ENCODE measurements at places on chromosomes 12 and 14. TPM values are rescaled to one million over a fixed set of nuclear protein-coding genes. Genes with fewer than 3 reads are reported as not detected.

Gene TTLL5
- total RNA-seq: 25.1 TPM

Gene HOXC4
- not detected for total RNA-seq

Gene CLEC2A
- not detected for total RNA-seq

Gene P2RX7
- total RNA-seq: 6.6 TPM

Gene NPFF
- total RNA-seq: not detected

Gene IL23A
- total RNA-seq: 12.6 TPM

DNA sequence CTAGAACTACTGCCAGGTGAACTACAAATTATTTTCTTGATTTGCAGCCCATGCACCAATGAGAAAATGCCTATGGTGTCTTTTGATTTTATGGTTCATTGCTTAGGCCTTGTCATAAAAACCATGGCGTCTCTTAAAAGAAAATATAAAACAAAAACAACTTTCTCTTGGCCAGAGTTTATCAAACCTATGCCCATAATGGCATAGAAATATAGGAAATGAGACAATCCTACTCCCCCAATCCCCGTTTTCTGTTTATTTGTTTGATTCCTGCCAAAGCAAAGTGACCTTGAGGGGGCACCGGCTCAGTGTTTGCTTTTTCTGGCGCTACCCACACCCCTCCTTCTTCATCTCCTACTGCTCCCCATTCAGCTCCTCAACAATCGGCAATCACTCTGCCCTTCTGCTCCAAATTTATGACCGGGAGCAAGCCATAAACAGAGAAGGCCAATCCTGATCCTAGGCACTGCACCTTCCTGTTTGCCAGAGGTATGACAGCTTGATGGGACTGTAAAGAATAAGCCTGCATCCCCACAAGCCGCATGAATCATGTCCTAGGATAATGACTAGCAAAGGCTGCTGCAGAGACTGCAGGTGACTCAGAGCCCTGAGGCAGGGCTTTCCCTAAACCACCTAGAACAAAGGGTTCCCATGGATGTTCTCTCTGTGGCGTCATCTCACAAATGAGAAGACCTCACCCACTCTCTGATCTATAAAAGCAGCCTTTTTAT is 874.9 kb downstream of the NRXN3 start:
- no peak for DNase-seq

- no peak for DNase-seq
Measured at GRCh38 chr12:32482226-32482625, 82.9 kb downstream of the FGD4 start.

GRCh38 chr12:130481392-130481879 is 143.7 kb downstream of the PIWIL1 start:
- no peak for DNase-seq

DNA sequence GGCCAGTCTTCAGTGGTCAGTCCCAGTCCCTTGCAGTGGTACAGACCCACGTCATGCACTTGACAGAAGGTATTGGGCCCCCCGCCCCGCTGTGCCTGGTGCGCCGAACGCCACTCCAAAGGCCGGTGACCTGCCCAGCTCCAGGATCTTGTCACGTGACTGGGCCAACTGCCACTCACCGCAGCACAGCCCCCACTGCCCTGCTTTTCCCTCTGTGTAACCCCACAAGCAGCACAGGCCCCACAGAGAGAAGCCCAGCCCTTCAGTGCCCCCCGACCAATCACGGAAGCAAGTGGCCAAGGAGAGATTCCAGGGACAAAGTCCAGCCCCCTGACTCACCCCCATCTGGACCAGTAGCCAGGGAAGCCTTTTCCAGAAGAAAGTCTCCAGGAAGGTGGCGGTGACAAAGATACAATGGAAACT is 498 bp downstream of the GPR132 start:
- DNase-seq: peak; percentile 50

DNA sequence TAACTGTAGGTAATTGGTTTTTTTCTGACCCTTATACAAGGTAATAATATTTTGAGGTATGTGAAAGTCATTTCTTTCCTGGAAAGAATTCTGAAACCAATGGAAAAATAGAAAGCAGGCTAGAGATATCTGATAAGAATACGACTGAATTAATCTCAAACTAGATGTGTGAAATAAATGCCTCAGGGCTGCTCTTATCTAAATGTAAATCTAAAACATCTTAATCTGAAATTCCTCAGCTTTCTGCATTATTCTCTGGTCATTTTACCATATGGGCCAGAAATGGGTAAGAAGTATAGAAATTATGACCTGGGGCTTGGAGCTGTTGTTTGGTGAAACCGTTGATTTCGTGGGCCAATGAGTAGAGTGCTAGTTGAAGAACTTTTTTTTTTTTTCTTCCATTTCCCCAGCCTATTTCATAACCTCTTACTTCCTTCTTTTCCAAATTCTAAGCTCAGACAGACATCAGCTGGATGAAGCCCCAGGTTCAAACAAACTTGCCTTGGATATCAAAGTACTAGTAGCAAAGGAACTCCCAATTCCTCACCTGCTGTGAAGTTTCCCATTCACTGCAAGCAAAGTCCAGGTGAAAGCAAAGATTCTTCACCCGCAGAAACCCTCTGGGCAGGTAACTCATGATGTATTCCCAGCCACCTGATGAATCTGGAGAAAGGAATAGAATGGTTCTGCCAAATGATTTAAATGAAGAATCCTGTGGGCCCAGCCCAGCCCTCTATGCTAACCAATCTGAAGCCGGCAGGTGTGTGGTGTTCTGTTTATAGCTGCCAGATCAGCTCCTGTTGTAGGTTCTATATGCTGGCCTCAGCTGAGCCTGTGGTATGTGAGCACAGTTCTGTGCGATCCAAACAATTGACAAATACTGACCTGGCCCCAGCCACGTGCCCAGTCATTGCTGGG is 9.7 kb upstream of the FOS start:
- no peak for DNase-seq

DNA sequence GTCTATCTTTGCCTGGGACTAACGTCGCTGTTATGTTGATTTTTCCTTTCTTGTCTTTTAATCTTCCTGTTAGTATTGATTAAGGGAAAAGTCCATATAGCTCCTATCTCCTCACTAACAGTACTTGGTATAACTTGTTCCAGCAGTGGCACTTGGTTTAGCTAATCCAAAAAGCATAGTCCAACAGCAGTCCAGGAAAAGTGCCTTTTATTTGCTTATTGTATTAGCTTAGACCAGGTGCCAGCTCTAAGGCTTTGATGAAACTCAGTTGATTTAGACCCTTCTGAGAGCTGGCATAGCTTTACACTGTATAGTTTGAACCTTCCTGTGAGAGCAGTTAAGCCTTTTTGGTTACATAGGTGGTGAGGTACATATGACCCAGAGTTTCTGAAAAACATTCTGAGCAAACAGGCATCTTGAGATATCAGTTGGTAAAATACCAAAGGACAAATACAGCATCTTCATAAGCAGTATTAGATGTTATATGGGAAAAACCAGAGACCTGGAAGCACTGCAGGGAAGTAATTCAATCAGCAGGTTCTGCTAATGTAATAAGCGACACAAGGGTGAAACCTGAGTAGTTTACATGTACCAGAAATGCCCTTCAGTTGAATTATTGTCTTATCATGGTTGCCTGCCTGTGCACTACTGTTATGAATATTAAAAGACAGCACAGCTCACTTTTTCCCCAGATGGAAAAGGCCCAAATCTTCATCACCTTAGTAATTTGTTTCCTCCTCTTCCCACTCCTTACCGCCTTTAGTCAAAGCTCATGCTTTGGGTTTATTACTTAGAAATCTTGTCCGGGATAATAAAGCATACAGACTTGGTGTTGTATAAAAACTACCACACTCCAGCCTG is 13.0 kb downstream of the PELI2 start:
- no peak for DNase-seq

DNA sequence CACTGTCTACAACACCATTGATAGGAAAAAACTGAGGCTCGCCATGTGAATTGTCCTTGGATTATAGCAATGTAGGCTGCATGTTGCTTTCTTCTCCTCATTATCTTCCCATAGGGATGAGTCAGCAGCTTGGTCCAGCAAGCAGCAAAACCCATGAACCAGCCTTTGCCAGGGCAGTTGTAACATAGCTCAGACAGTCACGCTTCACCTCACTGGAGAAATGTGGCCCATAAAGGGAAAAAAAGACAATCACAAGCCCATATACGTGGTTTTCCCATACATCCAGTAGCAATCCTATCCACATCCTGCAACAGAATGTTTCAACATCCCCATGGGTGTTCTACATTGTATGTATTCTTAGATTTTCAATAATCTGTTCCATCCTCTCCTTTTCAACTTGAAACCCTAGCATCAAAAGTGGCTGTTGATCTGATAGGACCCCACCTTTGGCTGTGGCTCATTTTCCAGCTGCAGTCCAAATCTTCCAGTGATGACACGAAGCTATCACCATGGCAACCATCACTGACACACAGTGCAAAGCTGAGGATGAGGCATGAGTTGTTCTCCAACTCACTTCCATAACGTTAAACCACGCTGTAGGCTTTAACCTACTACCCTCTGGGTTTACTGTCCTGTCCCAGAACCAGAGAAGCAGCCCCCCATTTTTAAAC is 34.0 kb downstream of the GRIN2B start:
- no peak for DNase-seq

DNA sequence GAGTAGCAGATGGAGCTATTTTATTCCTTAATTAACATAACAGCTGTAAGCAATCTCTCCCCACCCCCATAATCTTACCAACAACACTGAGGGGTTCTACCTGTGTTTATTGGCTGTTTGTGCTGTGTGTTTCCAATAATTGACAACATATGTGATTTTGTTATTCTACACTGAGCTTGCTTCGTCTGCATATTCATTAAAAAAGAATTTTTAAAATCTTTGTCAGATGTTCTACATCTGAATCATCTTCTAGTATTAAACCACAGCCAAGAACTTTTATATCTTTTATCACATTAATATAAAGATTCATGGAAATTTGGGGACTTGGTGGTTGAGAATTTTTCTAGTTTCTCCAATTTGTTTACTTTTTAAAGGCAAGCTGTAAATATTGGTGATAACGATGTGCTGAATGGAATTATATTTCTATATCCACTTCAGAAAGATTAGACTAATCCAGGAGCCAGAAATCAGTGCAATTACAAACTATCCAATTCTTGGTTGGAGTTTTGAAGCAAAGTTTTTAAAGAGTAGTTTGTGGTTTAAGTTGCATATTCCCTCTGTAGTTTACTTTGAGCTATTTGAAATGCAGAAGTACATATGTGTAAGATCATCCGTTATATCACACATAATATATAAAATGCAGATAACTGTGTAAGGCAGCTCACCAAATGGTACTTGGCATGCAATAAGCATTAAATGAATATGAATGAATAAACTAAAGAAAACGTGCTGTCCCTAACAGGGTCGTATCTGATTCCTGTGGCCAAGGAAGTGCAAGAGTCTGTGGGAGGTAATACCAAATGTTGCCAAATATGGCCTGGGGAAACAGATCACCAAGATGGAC is 206.9 kb downstream of the PELI2 start:
- DNase-seq: no peak

- DNase-seq: peak; percentile 49
Measured at GRCh38 chr12:57896434-57897201, 44.7 kb upstream of the ATP23 start.

- no peak for DNase-seq
Measured at GRCh38 chr14:24074625-24075484, 3.5 kb downstream of the CPNE6 start.

DNA sequence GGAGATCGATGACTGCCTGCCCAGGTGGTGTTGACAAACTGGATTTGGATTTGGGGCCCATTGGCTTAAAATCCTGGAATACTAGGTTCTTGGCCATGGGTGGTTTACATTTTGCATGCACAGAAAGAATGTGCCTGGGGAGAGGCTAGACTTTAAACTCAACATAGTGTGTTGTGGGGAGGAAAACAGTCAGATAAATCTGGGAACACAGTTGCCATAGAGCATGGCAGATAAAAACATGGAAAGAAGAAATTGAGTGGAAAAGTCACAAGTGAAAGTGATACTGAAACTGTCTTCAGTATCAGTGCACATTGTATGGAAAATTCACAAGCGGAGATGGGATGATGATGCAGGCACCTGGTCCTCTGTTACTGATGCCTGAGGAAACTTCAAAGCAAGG is 95.2 kb downstream of the SSPN start:
- DNase-seq: no peak
